Dorsolateral prefrontal cortex (tissue), 122 donors: ENCODE measurements at places on chromosomes 4 and X. TPM values are rescaled to one million over a fixed set of nuclear protein-coding genes. Genes with fewer than 3 reads are reported as not detected.

- no peak for DNase-seq
Measured at GRCh38 chr4:27239641-27240040, 379.0 kb downstream of the STIM2 start.

Gene NXF3
- total RNA-seq, result not detected

DNA sequence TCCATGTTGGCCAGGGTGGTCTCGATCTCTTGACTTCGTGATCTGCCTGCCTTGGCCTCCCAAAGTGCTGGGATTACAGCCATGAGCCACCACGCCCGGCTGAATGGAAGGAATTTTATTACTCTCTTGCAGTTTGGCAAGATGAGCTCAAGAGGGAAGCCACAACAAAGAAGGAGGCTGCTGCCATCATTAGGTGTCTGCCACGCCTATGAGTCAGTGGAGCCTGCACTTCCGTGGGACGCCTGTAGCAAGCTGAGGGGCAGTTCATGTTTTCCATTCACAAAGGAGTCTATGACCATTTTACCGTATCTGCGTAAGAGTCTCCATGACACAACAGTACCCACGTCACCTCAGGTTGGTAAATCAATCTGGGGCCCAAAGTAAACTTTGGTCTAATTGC is 51.2 kb upstream of the CHRNA9 start:
- no peak for DNase-seq

DNA sequence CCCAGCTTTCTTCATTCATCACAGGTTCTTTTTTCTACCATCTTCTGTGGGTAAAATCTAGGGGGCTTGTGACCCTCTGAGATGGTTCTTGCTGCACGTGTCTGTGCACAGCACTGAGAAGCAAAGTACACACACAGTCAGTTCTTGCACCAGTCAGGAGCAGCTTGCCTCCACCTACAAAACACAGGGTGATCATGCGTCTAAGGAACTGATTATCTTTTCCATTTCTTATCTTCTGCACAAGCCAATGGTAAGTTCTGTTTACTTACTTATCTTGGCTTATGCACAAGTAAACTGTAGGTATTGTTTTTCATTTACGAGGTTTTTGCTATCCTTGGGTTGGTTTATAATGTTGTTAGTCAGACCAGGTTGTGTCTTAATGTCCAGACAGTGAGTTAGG is 40.7 kb downstream of the TRIM2 start:
- DNase-seq, result no peak

Gene PCSK1N
- 179 TPM for total RNA-seq

- DNase-seq, result no peak
Measured at GRCh38 chr4:37732526-37733186, 46.5 kb upstream of the RELL1 start.

GRCh38 chr4:186724864-186725468 is 1.3 kb upstream of the FAT1 start:
- DNase-seq, result no peak

GRCh38 chr4:11028334-11028733 is 343.8 kb upstream of the CLNK start:
- no peak for DNase-seq
